ENCODE measurements at places on chromosomes 12 and 14.

DNA sequence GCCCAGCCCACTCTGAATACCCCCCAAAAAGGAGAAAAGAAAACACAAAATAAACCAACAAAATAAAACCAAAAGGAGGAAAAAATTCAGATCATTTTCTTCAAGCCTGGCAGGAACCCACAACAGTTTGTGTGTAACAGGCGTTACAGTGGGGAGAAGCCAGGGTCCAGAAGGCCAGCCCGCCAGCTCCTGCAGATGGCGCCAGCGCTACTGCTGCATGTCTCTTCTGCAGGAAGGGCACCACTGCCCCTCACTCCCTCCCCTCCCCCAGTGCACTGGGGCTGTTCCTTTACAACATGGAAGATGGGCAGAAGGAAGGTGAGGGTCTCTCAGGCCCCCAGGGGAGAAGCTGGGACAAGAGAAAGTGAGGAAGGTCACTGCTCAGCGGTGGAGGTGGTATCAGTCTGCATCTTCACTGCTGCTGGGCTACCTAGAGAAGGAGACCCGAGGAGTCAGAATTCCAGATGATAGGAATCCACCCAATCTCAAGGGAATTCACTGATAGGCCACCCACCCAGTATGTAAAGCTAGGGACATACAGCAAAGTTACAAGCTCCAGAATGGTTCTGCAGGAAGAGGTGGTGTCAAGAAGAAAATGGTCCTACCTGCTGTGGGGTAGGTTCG, 2.3 kb upstream of the NOP2 start:
- peak; percentile 39 for DNase-seq

DNA sequence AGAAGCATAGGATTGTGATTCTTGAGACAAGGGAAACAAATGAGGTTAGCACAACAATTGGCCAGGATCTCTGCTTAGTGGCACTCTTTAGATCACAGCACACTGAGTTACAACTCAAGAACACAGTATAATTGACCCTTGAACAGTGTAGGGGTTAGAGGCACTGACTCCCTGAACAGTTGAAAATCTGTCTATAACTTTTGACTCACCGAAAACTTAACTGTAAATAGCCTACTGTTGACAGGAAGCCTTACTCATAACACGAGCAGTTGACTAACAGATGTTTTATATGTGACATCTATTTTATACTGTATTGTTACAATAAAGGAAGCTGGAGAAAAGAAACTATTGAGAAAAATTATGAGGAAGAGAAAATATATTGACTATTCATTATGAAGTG, 296.1 kb downstream of the RERGL start:
- DNase-seq = no peak

GRCh38 chr14:55803873-55804553, 224.0 kb downstream of the KTN1 start:
- DNase-seq = no peak

DNA sequence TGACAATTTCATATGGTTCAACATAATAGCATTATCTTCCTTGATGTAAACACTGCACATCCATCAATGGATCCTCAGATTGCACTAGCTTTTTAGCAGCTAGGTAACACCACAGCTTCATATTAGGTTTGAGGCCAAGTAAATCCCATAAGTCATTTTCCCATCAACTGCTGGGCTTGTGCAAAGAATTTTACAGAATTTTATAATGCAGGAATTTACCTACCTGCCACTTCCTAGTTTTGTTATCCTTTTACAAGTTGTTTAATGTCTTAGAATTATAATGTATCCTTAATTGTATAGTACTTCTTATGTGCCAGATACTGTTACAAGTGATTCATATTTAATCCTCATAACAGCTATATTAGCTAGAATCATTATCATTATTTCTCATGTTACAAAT, 36.4 kb downstream of the CPNE8 start:
- DNase-seq = no peak

DNA sequence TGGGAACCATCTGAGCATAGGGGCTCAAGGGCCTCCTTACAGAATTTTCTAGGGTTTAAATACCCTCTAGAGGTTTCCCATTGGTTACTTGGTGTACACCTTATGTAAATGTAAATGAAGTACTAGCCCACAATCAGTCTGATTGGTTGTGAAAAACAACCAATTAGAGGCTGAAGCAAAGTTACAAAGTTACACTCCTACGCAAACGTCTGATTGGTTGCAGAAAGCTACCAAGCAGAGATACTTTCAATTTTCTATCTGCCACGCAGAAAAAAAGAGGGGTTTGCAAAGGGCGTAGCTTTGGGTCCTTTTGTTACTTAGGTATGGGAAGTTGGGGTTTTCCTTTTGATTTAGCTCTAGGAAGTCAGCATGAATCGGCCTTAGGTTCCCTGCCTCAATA, 1.8 kb upstream of the TMEM19 start:
- no peak for DNase-seq

DNA sequence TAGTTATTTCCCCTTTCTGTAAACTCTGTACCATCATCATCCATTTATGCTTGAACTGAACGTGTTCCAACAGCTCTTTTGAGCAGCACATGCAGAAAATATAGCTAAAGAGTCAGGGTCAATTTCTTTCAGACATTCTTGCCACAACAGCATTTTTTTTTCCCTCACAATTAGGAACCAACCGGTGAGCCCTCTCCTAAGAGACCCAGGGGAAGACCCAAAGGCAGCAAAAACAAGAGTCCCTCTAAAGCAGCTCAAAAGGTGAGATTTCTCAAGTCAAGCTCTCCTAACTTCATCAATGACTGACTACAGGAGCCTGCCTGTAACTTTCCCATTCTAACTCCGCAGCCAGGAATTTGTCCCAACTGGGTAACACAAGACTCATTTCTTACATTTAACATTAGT, 3.5 kb downstream of the HMGA2 start:
- DNase-seq = no peak

- no peak for DNase-seq
Measured at GRCh38 chr12:56013482-56013881, 7.4 kb upstream of the IKZF4 start.

DNA sequence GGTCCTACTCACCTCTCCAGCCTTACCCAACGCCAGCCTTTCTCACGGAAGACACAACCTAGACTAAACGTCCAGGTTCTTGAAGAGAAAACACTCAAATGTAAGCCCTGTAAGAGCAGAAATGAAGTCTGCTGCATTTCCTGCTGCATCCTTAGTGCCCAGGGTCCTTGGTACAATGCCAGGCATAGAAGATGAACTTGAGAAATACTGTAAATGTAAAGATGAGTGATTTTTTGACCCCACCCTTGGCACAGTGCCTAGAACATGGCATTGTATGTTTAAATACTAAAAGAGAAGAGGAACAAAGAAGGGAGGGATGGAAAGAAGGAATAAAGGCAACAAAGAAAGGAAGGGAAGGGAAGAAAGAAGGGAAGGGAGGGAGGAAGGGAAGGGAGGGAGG, 514.6 kb downstream of the MED13L start:
- no peak for DNase-seq

GRCh38 chr14:68786491-68787091, 6.3 kb downstream of the ZFP36L1 start:
- no peak for DNase-seq

DNA sequence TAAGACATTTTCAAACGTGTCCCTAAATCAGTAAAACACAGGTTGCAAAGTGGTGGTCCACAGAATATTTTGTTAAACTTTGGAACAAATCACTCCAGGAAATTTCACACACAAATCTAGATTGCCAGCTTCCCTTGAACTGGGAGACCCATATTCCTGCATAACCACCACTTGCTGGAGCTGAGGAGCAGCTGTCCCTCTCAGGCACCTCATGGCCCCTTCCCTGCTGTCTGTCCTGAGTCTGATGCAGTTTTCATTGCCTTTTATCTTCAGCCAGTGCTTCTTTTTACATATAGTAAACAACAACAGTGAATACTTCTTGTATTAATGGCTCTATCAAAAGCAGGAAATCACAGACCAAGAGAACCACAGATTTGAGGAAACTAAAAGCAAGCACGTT, 289.3 kb downstream of the MED13L start:
- DNase-seq = no peak

- no peak for DNase-seq
Measured at GRCh38 chr12:123845881-123846280, 83.8 kb downstream of the DNAH10 start.

GRCh38 chr14:92880851-92881250, 42.1 kb upstream of the CHGA start:
- DNase-seq = peak; percentile 21

DNA sequence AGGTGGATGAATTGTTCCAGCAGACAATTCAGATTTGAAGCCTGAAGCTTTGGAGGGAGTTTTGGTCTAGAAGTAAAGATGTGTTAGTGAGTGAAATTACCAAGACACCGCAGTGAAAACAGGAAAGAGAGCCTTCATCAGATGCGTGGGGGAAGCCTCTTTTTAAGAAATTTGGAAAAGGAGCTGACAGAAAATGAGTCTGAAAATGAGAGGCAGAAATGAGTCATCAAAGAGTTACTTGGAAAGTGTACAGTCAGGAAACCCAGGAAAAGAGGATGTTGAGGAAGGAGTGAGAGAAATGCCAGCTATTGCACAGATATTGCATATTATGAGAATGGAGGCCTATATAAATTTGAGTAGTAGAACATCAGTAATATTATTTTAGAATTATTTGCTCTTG, 520.7 kb downstream of the NRXN3 start:
- no peak for DNase-seq

DNA sequence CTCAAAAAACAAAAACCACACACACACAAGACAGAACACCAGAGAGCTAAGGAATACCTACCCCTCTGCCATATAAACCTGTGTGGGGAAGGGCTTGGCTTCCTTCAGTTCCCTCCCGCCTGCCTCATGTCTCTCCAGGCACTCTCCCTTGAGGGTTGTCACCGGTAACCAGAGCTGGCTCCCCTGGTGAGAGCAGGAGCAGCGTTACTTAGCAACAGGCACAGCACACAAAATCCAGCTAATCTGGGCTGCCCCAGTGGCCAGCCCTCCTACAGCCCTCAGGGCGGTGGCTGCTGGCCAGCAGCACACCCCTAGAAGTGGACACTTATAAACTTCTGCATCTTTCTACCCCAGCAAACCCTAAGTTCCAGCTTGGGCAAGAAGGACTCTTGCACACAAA, 21.6 kb upstream of the NR4A1 start:
- DNase-seq = peak; percentile 73

GRCh38 chr14:31090883-31091764, 64.9 kb upstream of the STRN3 start:
- peak; percentile 68 for DNase-seq

GRCh38 chr12:50240792-50241114, 42.6 kb downstream of the LIMA1 start:
- no peak for DNase-seq

- DNase-seq = no peak
Measured at GRCh38 chr12:12985817-12986408, 14.2 kb downstream of the HEBP1 start.

DNA sequence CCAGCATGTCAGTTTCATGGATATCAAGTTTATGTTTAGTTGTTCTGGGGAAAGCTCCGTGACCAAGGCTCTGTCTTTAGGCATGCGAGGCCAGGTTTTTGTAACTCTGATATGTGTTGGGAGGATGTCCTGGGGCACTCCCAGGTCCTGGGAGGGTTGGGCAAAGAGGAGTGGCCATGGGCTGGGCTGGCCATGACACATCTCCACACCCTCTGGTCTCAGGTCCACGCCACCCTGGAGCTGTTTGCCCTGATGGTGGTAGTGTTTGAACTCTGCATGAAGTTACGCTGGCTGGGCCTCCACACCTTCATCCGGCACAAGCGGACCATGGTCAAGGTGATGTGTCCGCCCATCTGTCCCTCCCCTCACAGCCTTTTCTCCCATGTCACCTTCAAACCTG, 46.4 kb downstream of the TPCN1 start:
- DNase-seq = no peak

DNA sequence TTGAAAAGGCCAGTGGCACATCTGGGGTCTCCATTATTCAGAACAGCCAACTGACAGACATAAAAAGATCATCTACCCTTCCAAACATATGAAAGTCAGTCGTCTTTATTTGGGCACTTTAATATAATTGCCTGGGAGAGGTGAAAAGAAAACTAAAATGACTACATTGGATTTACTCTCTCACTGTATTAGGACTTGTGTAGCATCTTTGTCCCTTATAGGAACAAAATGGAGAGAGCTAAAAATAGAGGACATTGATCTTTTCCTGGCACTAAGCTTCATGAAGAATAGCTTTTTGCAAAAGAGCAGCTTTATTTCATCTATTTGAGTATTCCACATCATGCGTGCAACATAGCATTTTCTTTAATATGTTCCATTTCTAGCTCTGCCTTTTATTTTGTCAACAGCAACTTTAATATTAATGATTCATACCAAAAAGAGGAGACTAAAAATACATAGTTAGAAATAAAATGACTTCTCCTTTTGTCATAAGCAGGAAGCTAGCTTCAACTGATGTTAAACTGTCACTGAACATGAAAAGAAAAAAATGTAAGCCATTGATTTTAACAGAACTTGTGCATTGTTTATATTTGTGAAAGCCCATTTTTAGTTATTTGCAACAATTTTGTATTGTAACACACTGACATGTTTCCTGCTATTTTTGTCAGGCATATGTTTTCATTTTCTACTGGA, 254.6 kb downstream of the SEC23A start:
- no peak for DNase-seq

- DNase-seq = no peak
Measured at GRCh38 chr12:106814714-106815113, 40.2 kb downstream of the RIC8B start.

- no peak for DNase-seq
Measured at GRCh38 chr12:50061946-50062686, 4.7 kb downstream of the ASIC1 start.

DNA sequence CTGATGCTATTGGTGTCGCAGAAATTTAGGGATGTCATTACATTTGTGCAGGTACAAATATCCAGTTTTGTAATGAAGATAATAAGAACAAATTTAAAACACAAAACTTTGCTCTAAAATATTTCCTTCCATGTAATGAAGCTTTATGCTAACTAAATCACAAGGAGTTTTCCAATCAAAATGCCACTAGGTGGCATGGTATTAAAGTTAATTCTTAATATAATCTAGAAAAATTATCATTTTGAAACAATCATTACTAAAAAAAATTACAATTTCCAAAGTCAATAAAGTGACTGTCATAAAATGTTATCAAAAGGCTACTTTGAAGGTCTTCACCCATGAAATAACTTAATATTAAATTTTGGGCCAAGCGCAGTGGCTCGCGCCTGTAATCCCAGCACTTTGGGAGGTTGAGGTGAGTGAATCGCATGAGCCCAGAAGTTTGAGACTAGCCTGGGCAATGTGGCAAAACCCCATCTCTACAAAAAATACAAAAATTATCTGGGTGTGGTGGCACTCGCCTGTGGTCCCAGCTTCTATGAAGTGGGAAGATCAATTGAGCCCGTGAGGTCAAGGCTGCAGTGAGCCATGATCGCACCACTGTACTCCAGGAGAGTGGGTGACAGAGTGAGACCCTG, 77.4 kb downstream of the KIF21A start:
- no peak for DNase-seq
